Cerebellum (tissue), 4 donors: ENCODE measurements at places on chromosomes 1 and 21. TPM values are rescaled to one million over a fixed set of nuclear protein-coding genes. Genes with fewer than 3 reads are reported as not detected.

GRCh38 chr1:203038891-203039608 is 12.8 kb downstream of the PPFIA4 start:
- DNase-seq = peak; percentile 86

DNA sequence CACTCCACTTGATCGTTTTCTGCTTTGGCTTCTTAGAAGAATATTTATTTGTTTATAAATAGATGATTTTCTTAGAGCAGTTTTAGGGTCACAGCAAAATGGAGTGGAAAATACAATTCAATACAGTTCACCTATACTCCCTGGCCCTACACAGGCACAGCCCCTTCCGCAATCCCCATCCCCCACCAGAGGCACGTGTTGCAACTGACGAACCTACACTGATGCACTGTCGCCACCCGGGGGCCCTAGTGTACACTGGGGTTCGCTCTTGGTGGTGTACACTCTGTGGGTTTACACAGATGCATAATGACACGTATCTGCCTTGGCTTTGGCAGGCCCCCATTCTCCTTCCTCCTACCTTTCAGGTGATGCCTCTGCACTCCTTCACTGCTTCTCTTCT is 8.0 kb downstream of the ECHDC2 start:
- no peak for DNase-seq

DNA sequence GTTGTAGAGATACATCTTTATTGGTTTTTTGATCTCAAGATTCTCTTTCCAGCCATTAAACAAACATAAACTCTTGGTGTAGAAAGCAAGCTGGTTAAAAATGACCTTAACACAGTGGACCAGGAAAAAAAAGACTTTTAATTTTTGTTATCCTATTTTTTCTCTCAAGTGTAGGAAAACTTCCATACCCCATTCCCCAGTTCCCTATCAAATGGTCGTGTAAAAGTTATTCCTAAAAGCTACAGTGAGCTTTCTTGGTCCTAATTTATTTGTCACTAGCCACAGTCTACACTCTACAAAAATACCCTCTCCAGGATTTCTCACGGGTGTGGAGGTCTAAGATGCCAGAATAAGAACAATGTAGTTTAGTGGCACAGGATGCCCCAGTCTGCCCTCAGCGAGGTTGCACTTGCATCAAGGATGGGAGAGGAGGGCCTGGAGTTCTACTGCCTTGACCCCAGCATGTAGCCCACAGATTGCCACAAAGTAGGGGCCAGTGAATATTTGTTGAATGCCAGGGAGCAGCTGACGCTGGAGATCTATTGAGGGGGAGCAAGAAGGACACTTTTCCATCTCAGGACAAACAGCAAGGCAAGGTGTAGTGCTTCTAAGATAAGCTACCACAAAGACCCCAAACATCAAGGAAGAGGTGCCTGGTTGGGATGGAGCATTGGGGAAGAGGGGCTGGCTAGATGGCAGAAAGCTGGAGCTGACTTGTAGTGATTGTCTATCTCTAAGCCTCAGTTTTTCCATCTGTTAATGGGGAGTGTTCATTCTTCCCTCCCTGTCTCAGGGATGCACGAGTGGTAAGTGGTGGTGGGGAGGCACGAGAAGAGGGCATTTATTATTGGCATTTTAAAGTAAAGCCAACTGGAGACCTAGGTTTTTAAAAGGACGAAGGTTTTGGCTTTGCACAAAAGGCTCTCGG is 1.8 kb downstream of the MYCL start:
- DNase-seq = no peak

DNA sequence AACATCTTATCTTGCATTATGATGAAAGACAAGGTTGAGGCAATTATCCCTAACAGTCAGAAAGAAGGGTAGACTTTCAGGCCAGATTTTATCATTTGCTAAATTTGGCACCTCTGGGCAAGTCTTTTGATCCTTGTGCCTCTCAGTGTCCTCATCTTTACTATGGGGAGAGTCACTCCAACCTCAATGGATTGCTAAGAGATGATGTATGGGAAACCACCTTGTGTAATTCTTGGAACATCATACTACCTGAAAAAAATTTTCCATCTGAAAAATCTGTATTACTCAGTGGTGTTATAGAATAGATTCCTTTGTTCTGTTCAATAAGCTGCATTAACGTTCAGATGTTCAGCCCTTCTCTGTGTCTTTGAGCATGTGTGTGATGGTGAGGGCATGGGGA is 230.7 kb downstream of the TGFB2 start:
- DNase-seq = no peak

DNA sequence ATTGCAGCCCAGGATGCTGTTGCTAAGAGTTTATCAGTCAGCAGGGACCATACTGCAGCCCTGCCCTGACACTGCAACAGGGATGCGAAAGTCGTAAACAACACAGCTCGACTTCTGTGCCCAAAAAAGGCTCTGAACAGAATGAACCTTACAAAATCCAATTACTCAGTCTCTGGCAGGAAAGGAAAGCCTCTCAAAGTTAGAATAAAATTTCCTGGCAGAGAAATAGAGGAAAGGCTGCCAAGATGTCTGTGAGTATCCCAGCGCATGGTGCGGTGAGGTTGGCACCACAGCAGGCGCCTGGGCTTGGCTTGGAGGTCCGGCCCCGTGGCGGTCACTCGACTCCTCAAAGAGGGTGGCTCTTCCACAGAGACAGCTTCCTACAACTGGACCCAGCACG is 185.8 kb downstream of the PCP4 start:
- peak; percentile 13 for DNase-seq

DNA sequence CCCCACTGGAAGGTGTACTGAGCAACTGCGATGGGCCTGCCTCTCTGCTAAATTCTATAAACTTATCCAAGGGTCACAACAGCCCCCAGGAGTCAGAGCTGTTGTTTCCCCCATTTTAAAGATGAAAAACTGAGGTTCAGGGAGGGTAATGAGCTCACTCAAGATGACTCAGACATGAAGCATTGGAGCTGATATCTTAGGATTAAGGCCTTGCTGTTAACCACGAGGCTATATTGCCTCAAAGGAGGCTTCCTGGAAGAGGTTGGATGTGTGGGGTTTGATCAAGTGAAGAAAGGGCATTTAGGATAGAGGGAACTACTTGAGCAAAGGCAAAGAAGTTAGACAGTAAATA is 6.7 kb downstream of the LDLRAP1 start:
- DNase-seq = no peak

GRCh38 chr1:3998086-3998485 is 98.0 kb upstream of the C1orf174 start:
- DNase-seq = no peak

- no peak for DNase-seq
These were observed 6.8 kb downstream of the TIE1 start for GRCh38 chr1:43307458-43308158.

- DNase-seq = no peak
These were observed 9.8 kb downstream of the INKA2 start for GRCh38 chr1:111729271-111729921.

DNA sequence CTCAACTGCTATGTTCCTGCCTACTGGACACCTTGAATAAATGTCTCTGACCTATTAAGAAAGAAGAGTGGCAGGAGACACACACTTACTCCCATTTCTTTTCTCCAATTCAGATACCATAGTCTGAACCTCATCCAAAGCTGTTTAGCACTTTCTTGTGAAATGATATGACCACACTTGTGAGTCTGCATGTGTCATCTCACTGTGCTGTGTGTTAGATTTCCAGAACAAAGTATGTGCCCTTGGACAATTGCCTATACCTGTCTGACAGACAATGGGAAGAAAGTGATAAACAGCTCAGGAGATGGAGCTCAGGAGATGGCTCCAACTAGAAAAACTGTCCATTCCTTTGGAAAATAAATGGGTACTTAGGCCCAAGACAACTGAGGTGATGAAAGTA is 48.4 kb downstream of the USP48 start:
- no peak for DNase-seq

DNA sequence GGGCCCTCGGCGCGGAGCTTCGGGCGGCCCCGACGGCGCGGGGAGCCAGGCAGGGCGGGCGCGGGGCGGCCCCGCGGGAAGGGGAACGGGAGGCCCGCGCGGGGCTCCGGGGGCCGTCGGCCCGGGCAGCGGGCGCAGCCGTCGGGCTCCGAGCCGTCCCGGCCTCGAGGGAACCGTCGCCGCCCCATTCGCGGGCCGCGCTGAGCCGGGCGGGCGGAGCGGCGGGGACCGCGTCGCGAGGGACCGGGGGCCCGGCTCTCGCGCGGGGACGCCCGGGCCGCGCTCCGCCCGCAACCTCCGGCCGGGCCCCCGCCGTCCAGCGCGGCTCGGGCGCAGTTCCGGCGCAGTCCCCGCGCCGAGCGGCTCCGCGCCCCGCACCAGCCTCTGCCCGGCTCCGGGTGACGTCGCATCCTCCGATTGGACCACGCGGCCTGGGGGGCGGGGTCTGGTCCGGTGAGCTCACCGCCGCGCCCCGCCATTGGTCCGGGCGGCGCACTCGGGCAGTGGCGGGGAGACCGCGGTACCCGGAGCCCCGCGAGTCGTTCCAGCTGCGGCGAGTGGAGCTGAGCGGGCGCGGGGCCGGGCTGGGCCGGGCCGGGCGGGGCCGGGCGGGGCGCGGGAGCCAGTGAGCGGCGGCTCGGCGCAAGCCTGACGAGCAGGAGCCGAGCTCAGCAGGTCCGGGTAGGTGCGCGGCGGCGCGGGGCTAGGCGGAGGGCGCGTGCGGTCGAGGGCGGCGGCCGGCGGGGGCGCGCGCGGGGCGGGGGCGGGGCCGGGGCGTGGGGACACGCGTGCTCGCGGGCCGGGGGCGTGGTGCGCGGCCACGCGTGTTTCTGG is 66.7 kb upstream of the VAMP3 start:
- peak; percentile 99 for DNase-seq

DNA sequence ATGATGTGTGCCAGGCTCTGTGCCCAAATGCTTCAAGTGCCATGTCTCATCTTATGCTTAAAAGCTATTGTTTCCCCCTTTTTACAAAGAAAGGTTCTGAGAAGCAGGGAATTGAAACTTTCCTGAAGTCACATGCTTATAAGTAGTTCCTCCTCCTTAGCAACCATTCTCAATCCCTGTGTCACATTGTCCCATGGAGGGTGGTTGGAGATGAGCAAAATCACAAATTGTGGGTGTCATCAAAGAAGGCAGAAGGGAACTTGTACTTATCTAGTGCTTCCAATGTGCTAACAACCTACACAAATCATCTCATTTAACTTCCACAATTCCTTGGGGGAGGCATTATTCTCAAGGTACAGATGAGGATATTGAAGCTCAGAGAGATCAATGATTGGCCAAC is 10.1 kb upstream of the ERICH3 start:
- no peak for DNase-seq

DNA sequence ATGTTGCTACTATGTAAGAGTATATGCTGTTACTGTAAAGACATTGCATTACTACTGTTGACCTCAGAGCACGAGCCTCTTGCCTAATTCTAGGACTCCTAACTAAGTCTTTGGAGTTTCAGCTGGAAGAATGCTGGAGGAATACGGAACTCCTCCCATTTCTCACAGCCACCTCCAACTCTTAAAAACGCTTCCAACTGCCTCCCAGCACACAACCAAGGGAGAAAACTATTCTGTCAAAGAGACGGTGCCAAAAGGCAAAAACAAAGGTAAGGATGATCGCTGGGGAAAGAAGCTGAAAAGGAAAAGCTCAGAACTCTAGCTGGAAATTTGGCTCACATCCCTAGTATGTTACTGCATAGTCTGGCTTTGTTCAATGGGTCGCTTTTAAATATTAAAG is at the start of gene FMO2:
TSS of gene FMO2 (plus strand) at position 210 of the 400 bp plus-strand sequence. CDS start 414 bp downstream, outside the sequence.
- no peak for DNase-seq

- peak; percentile 67 for DNase-seq
These were observed 339 bp upstream of the RNPC3 start for GRCh38 chr1:103525114-103525606.

DNA sequence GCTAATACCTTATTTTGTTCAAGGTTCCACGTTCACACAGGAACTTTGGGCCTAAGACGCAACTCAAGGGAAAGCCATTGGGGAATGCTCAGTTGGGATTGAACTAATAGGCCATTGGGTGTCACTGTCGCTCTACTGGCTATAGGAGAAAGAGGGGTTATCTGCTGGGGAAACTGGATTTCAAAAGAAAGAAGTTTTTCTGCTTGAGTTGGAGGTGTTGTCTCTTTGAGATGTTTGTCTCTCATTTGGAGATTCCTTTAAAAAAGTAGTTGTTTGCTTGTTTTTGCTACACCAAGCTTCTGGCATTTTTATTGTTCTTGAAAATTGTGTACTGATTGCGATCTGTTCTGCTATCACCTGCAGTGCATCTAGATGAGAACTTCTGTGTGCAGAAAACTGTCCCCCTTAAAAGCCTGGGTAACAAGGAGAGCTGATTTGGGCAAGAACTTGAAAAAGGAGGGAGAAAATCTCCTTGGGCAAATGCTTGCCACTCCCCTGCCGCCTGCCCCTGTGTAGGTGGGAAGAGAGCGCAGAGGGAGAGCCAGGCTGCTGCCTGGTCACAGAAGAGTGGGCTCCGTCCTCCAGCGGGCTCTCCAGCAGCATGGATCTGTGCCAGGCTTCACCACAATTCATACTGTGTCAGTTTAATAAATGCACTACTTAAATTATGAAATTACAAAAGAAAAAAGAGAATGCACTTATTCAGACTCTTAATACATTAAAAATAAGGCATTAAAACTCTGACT is 39.9 kb downstream of the PEX14 start:
- peak; percentile 35 for DNase-seq

DNA sequence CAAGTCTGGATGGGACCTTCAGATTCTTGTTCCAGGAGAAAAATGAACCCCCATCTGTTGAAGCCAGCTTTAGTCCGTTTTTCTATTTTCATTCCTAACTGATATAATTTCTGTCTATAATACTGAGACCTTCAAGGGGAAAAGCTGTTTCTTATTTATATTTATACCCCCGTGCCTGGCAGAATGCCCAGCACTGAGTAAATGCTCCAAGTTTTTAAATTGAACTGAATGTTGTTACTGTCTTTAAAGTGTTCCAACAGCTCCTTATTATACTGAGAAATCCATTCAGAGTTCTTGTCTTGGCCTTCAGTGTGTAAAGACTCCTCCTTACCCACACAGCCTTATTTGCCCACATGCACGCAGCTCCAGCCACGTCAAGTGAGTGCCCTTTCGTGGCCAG is 178.6 kb upstream of the HMGB4 start:
- DNase-seq = no peak

DNA sequence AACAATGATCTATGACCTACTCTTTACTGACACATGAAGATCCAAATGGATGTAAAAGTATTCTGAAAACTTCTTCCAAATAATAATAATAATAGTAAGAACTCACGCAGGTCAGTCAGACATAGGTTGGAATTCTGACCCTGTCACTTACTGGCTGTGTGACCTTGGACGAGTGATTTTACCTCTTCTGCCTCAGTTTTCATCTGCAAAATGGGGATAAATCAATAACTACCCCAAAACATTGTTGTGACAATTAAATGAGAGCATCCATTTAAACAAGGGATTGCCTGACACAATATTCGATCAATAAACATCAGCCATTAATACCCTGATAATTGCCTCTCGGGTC is 556 bp downstream of the MECR start:
- no peak for DNase-seq

GRCh38 chr1:28365864-28366263 is 3.7 kb upstream of the PHACTR4 start:
- DNase-seq = no peak

DAB1 gene
- 71.6 TPM for total RNA-seq

SHISAL2A gene
- total RNA-seq = not detected

SLC26A9 gene
- total RNA-seq = not detected

LCE3E gene
- total RNA-seq = not detected

SLC30A10 gene
- 15.4 TPM for total RNA-seq

LY9 gene
- not detected for total RNA-seq

OR2L5 gene
- 2.7 TPM for total RNA-seq

KCNK1 gene
- total RNA-seq = 45.4 TPM

VASH2 gene
- total RNA-seq = 52.3 TPM

UMODL1 gene
- 0.09 TPM for total RNA-seq
